ENCODE measurements at places on chromosomes 7 and 10.

GRCh38 chr7:338295-339061 lies 48.5 kb downstream of the FOXL3 start:
- no peak for DNase-seq

GRCh38 chr7:92221766-92222165 lies 23.9 kb downstream of the KRIT1 start:
- DNase-seq: no peak

GRCh38 chr7:30224511-30225062 lies 59.8 kb upstream of the ZNRF2 start:
- DNase-seq: no peak

GRCh38 chr10:71657604-71658466 lies 61.7 kb downstream of the C10orf105 start:
- DNase-seq: no peak

DNA sequence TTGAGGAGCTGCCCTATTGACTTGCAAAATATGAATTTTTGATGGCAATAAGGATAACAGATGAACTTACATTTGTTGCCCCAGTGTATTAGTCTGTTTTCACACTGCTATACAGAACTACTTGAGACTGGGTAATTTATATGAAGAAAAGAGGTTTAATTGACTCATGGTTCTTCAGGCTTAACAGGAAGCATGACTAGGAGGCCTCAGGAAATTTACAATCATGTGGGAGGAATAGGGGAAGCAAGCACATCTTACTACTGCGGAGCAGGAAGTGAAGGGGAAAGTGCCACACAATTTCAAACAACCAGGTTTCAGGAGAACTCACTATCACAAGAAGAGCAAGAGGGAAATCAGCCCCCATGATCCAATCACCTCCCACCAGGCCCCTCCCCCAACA lies 57.9 kb downstream of the ZNF22 start:
- DNase-seq: no peak

DNA sequence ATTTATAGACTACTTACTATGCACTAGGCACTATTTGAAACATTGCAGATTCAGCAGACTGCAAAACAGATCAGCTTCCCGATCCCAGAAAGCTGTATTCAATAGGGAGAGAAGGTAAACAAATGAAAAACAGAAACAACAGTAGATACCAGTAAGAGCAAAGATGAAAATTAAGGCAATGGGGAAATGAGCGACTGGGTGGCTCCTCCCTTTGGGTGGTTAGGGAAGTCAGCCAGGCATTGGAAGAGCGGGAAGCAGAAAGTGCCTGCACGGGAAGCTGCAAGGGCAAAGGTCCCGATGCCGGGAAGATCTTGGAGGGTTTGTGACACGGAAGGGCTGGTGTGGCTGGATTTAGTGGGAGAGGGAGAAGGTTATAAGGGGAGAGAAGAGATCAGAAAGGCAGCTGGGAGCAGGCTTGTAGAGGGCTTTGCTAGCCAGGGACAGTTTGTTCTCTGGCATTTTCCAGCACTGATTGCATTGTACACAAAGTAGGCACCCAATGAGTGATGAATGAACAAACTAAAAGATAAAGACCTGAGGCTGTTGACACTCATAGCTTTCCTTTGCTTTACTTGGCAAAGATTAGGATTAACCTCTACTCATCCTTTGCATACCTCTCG lies 67.8 kb downstream of the NAMPT start:
- DNase-seq: no peak

DNA sequence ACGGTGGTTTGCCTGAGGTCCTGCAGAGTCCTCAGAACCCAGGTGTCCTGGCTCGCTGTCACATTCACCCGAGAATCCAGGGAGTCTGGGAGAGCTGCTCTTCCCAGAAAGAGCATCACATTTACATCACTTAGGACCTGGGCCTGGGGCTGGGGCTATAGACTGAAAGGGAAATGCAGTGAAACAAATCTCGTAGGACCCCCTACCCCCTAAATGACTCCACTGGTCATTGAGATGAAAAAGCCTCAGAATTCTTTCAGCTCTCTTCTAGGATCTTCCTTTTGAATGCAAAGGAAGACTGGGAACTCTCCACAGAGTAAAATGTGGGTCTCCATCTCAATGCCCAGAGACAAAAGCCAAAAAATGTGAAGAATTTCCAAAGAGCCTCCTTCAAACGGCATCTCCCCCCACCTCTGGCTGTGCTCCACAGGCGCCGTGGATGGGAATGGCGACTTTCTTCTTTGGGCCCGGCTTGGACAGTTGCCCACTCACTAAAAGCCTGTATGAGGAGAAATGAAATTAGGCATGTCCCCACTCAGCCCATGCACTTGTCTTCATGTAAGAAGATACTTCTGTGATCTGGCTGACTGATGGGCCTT lies 49.0 kb upstream of the PODXL start:
- DNase-seq: peak; percentile 74

DNA sequence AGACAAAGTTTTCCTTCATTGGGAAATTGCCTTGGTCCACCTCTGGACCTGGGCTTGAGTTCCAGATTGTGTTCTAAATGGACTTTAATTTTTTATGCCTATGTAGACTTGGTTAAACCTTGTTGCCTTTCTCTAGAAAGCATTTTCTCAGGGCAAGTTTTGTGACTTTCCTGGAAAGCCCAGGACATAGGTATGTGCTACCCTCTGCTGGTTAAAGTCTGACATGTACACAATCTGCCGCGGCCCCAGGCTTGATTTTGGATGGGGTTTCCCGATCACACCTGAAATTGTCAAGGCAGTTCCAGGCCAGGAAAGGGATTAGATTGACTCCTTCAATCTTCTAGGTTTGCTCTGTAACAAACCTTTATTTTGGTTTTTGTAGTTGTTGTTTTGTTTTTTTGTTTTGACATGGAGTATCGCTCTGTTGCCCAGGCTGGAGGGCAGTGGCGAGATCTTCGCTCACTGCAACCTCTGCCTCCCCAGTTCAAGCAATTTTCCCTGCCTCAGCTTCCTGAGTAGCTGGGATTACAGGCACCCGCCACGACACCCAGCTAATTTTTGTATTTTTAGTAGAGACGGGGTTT lies 14.1 kb upstream of the AKR1B10 start:
- peak; percentile 71 for DNase-seq

- DNase-seq: no peak
Observed at GRCh38 chr10:21527598-21528235, 2.2 kb upstream of the SKIDA1 start.

DNA sequence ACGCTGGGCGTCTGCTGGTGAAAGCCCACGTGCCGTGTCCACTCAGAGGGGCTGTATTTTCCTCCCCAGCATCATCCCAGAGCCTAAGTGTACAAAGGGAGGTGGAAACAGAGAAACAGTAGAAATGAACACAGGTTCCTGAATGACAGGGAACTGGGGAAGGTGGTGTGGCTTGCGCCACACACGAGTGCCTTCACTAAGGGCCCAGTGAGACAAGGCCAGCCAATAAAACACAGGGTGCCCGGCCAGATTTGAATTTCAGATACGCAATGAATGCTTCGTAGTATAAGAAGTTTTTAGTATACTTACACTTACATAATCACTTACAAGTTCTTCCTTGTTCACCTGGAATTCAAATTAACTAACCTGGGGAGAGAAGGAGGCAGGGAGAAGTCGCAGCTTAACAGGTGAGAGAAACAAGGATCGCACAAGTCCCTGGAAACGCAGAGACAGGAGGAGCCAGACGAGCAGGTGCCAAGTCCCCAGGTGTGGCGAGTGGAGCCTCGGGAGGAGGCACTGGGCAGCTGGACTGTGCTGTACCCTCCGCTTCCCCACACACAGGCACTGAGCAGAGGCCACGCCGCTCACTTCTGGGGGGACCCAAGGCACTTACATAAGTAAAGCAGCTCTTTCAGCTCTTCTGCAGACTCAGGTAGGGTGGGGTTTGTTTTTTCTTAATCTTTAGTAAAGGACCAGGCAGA lies 105.2 kb upstream of the MGMT start:
- DNase-seq: no peak

- no peak for DNase-seq
Observed at GRCh38 chr7:145434811-145435210, 599.0 kb upstream of the TPK1 start.

DNA sequence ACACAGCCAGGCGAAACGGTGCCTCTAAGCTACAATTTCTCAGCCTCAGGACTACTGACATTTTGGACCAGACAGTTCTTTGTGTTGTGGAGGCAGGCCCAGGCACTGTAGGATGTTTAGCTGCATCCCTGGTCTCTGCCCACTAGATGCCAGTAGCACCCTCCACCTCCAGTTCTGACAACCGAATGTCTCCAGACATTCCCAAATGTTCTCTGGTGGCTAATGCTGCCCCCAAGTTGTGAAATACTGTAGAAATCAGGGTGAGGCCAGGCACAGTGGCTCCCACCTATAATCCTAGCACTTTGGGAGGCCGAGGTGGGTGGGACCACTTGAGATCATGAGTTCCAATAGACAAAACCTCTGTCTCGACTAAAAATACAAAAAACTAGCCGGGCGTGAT lies 18.2 kb downstream of the HNRNPF start:
- DNase-seq: peak; percentile 71

GRCh38 chr10:86206240-86206579 lies 160.4 kb downstream of the GRID1 start:
- DNase-seq: no peak

DNA sequence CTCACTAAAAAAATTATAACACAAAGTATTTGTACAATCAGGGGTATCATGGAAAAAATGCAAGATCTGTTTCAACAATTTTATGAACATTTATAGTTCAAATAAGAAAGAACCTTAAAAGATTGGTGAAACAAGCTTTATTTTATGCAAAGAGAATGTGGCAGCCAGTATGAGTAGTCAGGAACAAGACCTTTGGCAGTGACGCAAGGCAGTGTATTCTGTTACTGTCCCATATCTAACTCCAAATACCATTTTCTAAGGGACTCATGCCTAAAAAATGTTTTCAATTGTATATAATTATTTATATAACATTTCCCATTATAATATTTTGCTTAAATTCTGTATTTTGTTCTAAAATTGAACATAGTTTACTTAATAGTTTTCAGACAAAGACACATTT lies 19.1 kb upstream of the FAM53B start:
- no peak for DNase-seq

GRCh38 chr7:1693991-1694524 lies 24.0 kb downstream of the ELFN1 start:
- DNase-seq: peak; percentile 80

GRCh38 chr10:48462482-48463020 lies 142.3 kb downstream of the ARHGAP22 start:
- peak; percentile 46 for DNase-seq

- no peak for DNase-seq
Observed at GRCh38 chr7:94160719-94161435, 156.7 kb upstream of the BET1 start.

GRCh38 chr10:77529050-77529576 lies 108.5 kb downstream of the KCNMA1 start:
- DNase-seq: no peak

DNA sequence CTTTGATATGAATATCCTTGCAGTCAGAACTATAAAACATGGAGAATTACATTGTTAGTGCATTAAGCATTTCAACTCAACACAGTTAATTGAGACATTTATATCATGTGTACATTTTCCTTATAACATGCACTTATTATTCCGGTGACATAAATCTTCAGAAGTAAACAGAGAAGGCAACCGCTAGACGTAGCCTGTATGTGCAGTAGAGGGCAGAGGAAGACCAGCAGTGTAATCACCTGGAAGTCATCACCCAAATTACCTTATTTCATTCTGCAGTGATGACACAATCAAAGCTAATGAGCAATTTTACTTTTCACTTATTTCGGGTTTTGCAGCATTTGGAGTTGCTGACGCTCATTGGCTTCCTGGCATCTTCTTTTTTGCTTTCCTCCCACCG lies 394.6 kb downstream of the SDK1 start:
- no peak for DNase-seq

DNA sequence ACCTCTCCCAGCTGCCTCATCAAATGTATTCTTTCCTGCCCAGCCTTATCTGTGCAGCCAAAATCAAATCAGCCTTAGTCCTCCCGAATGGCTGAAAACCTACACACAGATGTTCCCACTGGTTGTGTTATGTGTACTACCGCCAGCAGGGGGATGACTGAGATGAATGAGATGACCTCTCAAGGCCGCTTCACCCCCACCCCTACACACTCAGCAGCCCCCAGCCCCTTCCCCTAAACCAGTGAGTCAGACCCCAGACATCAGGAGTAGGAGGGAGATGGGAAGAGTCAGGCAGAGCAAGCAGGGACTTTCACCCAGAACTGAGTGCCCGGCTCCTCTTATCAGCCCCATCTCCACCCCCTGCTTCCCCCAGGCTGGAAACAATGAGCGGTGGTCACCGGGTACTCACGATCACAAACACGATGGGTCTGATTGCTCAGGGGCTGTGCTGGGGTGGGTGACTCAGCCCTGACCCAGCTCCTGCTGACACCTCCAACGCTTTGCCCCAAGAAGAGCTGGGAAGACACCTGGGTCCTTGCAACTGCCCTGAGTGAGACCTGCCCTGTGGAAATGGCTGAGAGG lies 6.5 kb upstream of the C10orf105 start:
- peak; percentile 94 for DNase-seq

DNA sequence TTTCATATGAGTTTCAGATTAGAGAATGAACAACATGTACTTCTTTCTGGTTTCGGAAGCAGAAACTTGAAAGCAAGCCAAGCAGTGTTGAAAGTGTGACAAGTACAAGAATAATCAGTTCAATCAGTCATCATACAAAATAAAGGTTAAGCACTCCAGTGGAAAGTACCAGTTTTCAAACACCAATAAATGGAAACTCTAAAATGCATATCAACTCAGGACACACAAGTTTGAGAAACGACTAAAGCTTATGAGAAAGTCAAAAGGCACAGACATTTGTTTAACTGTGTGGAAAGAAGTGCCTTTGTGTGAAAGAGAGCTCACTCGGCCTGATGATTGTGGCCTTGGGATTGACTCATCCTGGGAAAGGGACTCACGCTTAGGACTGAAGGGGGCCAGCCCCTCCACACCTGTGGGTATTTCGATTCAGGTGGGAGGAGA lies 60.6 kb upstream of the AKR1C1 start:
- DNase-seq: no peak

GRCh38 chr7:33070831-33071230 lies 8.3 kb upstream of the NT5C3A start:
- no peak for DNase-seq

DNA sequence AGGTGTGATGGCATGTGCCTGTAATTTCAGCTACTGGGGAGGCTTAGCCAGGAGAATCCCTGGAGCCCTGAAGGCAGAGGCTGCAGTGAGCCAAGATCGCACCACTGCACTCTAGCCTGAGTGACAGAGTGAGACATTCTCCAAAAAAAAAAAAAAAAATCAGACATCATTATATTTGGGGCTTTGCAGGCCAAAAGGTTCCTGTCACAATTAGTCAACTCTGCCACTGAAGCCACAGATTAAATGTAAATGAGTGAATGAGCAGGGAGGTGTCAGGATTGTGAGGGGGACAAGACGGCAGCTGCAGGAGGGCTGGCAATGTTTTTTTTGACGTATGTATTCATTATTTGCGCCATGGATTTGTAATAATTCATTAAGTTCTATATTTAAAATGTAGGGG lies 3.3 kb downstream of the ZNF33B start:
- no peak for DNase-seq

DNA sequence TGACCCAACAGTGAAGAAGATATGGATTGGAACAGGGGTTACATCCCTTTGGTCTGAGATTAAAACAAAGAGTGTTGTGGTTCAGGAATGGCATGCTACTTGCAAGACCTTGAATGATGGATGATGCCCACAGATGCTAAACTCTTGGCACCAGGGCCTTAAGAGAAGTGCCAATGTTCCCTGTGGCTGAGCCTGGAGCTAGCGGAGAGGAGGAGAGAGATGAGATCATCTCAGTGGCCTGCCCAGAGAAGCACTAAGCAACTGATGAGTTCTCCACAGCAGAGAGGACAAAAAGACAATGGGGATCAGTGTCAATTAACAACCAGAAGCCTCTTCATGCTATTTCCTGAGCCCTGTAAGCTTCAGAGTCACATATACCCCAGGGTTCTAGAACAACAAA lies 97.8 kb downstream of the ELAPOR2 start:
- DNase-seq: no peak
